Activated CD4-positive, alpha-beta T cell treated with anti-CD3 and anti-CD28 coated beads for 1 hour (primary cell): ENCODE measurements at places on chromosomes 2 and 18.

GRCh38 chr2:127220768-127221527, 849 bp upstream of the CYP27C1 start:
- no peak for DNase-seq

DNA sequence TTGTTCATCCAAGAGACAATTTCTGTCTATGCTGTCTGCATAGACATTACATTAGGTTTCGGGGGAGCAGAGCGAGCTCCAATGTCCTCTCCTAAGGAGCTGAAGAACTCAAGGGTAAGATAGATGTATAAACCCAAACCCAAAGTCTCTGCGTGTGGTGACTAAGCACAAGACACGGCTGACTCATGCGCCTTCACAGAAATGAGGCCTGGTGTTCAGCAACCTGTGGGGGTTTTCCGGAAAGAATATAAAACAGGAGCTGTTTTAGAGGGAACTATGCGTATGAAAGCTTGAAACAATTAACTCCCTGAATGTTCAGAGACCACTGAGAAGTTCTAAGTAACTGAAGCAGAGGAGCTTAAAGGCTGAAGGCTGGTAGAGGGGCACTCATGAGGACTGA, 154.7 kb downstream of the SOX11 start:
- DNase-seq = no peak

DNA sequence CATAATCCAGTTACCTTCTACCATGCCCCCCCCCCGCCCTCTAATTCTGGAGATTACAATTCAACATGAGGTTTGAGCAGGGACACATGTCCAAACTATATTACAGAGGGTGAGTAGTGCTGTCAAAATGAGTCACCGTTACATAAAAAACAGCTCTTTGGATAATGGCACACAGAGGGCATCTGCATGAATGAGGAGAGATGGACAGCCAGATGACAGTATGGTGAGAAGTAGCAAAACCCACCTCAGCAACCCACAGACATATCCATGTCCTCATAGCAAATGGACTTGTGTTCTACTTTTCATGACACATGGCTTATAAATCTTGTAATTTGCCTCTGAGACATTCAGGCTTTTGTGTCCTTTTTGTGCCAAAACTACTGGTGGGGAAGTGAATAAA, 132.0 kb downstream of the EML6 start:
- DNase-seq = no peak

DNA sequence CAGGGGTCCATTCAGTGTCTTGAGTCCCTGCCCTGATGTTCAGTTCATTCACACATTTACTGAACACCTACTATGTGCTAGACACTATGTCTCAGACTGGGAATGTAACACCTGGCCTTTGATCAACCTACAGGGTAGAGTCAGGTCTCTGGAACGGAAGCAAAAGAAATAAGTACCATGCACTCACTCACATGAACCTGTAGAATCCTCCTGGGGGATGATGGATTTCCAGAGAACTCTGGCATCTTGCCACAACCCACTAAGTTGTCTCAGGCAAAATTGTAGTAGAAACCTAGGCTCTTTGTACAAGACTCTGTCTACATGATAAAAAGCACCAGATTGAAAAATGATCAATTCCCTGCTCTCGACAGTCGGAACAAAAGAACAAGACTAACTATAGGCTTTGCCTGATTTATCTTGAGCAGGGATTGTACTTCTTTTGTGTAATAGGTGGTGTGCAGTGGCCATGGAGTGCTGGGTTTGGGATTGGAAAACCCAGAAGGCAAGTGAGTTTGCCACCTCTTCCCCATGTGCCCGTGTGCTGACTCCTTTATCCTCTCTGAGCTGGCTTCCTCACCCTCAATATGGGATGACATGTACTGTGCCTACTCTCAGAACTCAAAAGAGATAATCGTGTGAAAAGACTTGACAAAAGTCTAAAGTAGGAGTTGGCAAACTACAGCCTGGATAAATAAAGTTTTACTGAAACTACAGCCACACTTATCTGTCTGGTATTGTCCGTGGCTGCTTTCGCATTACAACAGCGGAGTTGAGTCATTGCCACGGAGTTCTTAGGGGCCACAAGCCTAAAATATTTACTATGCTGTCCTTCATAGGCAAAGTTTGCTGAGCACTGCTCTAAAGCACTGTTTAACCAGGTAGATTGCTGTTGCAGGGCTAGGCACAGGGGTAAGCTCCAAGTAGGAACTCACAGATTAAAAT, 4.4 kb downstream of the CAPN14 start:
- DNase-seq = no peak

- no peak for DNase-seq
Measured at GRCh38 chr2:39757156-39757555, 21.9 kb downstream of the THUMPD2 start.

DNA sequence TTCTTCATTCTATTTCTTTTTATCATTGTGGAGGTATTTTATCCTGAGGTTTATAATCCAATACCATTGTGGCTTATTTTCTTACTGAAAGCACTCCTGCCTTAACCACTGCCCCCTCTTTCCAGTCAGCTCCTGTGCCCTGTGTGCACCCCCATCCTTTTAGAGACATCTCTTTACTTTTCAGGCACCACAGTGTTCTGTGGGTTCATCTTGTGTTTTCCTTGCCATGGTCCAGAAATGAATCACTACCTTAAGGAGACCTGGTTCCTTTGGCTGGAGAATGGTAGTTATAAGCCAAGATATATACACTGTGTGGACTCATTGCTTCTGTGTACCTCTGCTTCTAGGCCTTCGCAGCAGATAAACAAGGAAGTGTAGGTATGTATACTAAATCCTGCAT, 278.3 kb downstream of the PTGR3 start:
- DNase-seq = no peak

GRCh38 chr2:43429369-43429768, 166.5 kb downstream of the THADA start:
- no peak for DNase-seq

- DNase-seq = no peak
Measured at GRCh38 chr2:154696810-154697417, 1.6 kb upstream of the KCNJ3 start.

- no peak for DNase-seq
Measured at GRCh38 chr2:67451086-67451832, 54.1 kb downstream of the ETAA1 start.

DNA sequence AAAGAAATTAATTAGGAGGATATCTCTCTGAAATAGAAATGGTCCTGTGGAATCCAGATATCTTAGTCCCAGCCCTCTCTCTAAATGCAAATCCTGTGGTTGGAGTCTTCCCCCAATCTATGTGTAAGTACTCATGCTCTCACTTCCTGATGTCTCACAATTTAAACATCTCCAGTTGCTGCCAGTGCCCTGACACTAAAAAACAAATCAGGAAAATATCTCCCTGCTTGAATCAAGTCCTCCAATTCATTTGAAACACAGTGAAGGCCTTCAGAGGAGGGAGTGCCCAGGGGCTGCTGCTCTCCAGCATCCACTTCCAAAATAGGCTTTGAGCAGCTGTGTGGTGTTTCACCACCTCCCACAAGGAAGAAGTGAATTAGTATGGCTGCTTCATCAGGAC, 413.8 kb downstream of the RAD51AP2 start:
- DNase-seq = no peak

DNA sequence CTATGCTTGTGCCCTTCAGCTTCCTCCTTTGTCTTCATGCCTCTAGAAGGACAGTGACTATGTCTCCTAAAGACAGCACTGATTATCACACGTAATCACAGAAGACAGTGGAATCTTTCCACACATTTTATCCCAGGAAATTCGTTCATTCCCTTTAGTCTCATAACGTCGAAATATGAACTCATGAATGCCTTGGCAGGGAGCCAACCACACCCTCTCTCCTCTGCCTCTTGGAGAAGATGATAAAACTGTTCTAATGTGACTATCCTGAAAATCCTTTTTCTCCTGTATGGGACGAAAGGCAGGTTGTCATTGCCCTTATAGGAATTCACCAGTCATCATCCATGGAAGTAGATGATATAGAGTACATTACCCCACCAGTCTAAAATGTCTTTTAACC, 726.6 kb upstream of the FANCL start:
- DNase-seq = no peak

DNA sequence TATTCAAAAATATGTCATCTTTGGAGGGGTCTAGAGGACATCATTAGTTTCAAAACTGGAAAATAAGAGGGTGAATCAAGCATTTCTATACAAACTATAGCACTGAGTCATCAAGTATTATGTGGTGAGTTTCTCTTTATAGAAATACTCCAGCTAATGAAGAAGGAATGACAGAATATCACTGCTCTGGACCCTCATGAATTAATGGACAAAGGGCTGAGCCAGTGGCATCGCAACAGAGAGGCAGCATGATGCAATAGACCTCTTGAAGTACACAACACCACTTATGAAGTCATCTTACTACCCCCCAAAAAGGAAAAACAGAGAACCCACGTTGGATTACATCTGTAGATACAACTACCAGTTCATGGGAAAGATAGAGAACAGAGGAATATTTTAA, 27.4 kb upstream of the EIF2AK3 start:
- DNase-seq = no peak

DNA sequence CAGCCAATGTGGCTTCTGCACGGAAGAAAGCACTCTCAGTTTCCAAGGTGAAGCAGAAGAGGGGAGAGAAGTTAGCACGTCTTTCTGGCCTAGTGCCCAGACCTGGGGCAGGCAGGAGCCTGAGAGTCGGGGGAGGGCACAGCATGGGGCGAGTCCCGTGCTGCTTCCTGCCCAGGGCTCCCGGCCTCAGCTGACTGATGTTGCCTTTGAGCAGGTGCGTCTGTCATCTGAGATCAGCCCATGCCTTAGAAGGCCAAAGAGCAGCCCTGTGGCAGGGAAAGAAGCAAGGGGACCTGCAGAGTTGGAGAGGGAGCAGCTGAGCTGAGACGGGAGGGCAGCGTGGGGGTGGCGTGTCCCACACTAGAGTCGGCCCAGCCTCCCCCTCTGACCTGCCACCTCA, 3.3 kb downstream of the KCNIP3 start:
- no peak for DNase-seq

GRCh38 chr2:168552450-168552856, 96.4 kb downstream of the CERS6 start:
- DNase-seq = no peak

DNA sequence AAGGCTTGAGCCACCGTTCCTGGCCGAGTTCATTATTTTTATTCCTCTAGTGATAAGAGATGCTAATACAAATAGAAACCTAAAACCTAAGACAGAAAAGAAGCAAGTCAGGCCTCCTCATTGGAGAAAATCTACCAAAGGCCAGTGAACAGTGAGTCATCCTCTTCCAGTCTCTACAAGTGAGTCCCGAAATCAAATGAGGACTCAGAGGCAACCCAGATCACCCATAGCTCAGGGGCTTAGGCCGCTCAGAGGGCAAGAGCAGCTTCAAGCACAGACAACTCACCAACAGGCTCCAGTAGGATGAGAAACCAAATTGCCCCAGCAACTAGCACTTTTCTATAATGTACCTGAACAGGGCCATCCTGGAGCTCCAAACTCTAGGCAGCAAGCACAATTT, 42.7 kb upstream of the ACMSD start:
- DNase-seq = no peak

DNA sequence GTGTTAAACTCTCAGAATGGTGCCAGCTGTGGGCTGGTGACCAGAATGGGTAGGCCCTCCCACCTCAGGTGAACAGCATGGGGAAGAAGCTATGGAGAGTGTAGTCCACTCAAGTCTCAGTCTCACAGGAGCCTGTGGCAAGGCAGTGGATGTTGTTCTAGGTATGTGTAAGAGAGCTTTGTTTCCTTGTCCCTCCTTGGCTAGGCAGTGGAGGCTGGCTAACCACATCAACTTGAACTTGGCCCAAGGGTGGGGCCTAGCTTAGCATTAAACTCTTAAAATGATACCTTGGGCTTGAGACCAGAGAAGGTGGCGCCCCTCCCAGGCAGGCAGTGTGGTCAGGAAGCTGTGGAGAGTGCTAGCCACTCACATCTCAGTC, 53.2 kb upstream of the SLC4A10 start:
- DNase-seq = no peak

- DNase-seq = no peak
Measured at GRCh38 chr2:144516411-144516980, 3.4 kb downstream of the ZEB2 start.

- DNase-seq = no peak
Measured at GRCh38 chr2:2810504-2810903, 479.4 kb upstream of the MYT1L start.

GRCh38 chr2:5539282-5540165, 152.7 kb upstream of the SOX11 start:
- DNase-seq = no peak

DNA sequence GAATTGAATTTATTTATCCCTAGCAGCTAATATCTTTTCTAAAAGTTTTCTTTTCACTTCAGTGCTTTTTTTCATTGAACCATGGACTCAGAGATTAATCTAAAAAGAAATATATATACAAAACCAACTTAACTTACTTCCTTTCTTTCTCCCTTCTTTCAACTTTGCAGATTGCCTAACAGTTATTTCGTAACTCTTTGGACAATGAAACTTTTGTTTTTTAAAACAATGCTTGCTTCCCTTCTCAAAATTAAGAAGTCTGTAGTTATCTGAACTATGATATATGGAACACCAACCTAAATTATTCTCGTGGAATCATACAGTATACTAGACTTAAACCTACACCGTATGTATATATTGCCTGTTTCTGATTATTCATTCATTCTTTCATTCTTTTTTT, 62.9 kb downstream of the MIB1 start:
- DNase-seq = no peak

DNA sequence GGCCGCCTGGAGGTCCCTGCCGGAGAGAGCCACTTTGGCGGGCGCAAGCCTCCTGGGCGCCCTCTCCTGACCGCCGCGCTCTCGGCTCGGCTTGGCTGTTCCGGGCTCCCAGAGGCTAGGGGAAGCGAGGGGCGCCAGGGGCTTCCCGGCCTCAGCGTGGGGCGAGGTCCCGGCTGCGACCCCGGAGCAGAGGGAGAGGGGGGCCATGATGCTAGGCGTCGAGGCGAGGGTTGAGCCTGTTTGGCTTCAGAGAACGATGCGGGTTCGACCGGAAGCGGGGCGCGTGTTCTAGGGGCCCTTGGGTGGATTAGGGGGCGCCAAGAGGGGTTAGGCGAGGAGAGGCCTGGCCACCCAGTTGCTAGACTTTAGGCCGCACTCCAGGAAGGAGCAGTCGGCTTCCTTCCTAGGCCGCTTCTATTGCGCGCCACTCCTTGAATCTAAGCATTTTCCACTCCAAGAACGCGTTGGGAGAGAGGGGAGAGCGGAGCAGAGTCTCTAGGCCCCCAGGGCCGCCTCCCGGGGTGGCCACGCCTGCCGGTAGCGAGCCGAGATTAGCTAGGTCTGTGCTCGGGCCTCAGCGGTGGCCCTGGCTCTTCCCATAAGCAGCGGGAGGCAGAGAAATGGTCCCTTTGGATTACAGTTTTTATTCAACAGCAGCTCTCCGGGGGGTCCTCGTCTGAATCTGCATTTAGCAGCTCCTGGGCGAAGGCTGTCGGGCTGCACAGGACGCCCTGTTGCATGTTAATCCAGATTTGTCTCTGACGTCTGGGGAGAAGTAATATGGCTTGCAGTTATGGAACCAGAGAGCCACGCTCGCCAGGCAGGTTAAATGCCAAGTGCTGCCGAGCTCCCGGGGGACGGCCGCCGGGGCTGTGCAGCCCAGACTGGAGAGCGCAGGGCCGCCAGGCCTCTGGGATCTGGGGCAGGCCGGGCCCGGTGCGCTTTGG, 11.3 kb downstream of the MEIS1 start:
- no peak for DNase-seq

GRCh38 chr2:20585710-20586594, 64.9 kb downstream of the HS1BP3 start:
- DNase-seq = no peak

GRCh38 chr2:166184789-166185188, 57.0 kb upstream of the SCN1A start:
- no peak for DNase-seq

- no peak for DNase-seq
Measured at GRCh38 chr18:55775972-55776371, 188.0 kb upstream of the TCF4 start.
